ENCODE measurements at places on chromosomes 4 and X.
A peak's percentile ranks its signal among the peaks of the same experiment; 100 is the strongest.

GRCh38 chr4:26218677-26219605 lies 101.9 kb upstream of the RBPJ start:
- DNase-seq = no peak

- DNase-seq = no peak
These were observed 8.0 kb downstream of the SLC7A3 start for GRCh38 chrX:70922774-70923473.

DNA sequence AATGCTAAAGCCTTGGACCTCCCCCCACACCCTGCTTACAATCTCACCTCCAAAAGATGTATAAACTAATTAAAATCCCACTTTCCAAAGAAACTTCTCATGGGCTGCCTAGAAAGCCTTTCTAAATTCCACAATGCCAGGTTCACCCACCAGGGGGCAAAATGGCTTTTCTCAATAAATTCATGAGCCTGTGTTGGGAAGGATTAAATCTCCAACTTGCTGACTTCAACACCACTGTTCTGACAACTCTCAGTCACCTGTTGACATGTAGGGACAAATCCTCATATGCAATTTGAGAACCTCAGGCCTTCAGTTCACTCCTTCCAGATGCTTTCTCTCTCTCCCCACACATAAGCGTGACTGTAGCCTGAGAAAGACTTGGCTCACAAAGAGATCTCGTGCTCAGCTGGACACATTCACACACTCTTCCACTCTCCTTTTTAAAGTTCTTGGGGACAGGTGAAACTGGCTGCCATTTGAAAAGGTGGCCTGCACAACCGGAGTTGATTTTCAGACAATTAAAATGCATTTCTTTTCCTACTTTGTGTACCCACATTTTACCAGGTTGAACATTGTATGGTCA lies 88.6 kb upstream of the PRPS2 start:
- no peak for DNase-seq

- DNase-seq = no peak
These were observed 6.3 kb downstream of the HAUS7 start for GRCh38 chrX:153464116-153464515.

DNA sequence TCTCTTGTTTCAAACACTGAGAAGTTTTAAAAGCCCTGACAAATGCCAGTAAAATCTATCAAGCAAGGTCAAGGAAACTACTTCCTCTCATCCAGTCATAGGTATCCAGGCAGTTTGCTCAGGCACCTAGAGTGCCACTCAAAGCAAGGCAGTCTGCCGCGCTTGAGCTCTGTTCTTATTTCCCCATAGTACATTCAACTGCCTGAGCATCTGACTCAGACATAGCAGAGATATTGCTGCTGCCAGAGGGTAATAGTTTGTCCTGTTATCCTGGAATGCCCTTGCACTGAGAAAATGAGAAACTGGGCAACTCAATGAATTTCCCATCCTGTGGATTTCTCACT lies 16.1 kb upstream of the ATP8A1 start:
- peak; percentile 58 for DNase-seq

DNA sequence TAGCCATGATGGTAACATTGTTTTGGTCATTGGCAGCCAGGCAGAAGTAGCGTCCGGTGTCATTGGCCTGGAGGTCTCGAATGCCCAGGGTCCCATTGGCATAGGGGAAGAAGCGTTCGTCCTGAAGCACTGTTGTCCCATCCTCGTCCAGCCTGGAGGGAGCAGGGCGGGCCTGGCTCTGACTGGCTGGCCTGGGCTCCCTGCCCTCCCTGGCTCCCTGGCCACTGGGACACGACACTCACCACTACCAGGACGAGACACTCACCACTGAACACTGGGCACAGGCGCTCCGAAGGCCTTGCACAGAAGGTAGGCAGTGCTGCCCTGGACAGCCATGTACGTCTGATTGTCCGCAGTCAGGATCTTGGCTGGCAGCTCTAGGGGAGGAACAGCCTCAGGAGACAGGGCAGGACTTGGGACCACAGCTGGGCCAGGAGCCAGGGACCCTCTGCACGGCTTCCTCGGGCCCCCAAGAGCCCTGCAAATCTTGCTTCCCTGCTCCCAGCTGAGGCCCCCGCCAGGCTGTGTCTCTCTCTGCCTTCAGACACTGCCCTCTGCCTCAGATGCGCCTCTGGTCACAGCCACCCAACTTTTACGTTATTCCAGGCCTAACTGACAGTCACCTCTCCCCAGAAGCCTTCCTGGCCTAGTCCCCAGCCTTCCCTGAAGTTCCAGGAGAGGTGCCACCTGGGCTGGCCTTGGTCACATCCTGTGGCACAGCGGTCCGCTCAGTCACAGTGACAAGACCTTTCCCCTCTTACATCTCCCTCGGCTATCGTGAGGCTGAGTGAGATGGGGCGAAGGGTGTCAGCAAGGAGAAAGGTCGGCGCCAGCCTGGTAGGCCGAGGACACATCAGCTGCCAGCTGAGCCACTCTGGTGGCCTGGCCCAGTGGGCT lies 17.1 kb downstream of the L1CAM start:
- DNase-seq = no peak

- DNase-seq = no peak
These were observed 55.5 kb downstream of the LUZP4 start for GRCh38 chrX:115344885-115345614.

GRCh38 chrX:119672426-119672825 lies 20.5 kb downstream of the SEPTIN6 start:
- no peak for DNase-seq

DNA sequence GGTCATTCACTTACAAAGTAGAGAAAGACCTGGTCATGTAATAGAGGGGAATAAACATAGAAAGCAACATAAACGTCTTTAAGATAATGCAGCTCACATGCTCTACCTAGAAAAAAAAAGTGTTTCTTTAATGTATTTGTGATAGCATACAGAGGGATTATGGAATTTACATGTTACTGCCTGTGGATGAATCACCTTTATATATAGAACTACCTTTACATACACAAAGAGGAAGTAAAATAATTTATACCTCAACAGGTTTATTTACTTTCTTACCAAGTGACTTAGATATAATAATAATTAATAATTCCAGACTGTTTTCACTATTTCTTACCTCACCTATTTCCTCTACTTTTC lies 81.5 kb downstream of the PPP3CA start:
- DNase-seq = no peak

- DNase-seq = no peak
These were observed 197.6 kb downstream of the CPXCR1 start for GRCh38 chrX:88944661-88945060.

DNA sequence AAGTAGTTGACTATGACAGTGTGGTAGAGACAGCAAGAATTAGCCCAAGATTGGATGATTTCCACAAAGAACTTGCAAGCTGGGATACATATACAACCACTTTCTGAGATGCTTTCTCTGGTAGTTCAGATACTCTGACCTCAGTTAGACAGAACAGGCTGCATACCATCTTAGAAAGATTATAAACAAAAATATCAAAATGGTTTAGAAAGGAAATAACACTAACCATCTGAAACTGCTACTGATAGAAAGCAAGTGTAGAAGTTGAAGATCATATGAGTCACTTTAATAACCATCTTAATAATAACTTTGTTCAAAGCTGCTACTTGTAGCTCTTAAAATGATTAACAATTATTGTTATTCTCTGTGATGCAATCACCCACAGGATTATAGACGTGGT lies 255.4 kb upstream of the TTC29 start:
- no peak for DNase-seq

DNA sequence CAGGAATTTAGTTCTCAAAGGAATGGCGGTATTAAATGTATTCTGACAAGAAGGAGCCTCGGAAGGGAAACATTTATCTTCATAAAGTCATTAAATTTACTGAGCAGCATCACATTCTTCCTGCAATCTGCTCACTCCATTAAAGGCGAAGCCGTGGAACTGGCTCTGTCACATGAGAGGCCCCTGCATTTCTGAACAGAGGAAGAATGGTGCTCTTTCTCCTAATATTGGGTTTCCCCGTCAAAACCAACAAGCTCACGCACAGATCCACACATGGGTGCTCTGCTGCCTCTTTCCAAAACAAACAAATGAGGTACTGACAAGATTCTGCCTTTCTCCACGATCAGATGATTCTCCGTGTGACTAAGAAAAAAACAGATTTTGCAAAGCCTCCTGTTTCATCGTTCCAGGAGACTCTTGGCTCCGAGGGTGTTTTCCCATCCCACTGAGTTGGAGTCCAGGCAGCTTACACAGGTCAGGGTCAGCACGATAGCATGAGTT lies 191.2 kb downstream of the IDS start:
- DNase-seq = no peak

- no peak for DNase-seq
These were observed 114.5 kb upstream of the FAM9C start for GRCh38 chrX:13158911-13159310.

GRCh38 chr4:130233377-130234047 lies 1137.6 kb downstream of the C4orf33 start:
- no peak for DNase-seq

DNA sequence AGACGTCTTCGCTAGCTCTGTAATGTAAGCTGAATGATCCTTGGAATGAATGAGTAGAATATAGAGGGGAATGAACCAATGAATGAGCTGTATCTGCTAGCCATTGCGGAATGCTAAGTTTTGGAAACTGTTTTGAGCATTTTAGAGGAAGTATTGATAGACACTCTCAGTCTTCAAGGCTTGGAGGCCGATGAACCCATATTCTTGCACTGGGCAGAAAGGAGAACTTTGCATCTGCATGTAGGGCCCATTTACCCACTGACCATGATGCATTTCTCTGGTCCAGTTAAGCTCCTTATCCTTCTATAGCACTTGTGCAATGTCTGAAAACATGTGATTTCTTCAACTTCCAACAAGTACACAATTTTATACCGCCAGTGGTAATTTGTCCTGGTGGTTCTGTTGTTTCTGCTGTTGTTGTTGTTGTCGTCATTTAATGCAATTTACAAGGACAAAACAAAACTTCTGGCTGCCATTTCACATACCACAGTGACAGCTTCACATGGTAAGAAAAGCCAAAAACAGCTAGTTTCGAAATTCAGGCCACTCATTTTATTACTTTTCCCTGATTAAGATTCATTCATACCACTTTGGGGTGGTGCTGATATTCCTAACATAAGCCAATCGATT lies 85.0 kb upstream of the MTM1 start:
- DNase-seq = no peak

- no peak for DNase-seq
These were observed 3.3 kb upstream of the MYOZ2 start for GRCh38 chr4:119132306-119132705.

- no peak for DNase-seq
These were observed 49.4 kb downstream of the ARHGEF6 start for GRCh38 chrX:136731207-136731782.

- no peak for DNase-seq
These were observed 85.9 kb downstream of the RNF150 start for GRCh38 chr4:141047228-141047884.

DNA sequence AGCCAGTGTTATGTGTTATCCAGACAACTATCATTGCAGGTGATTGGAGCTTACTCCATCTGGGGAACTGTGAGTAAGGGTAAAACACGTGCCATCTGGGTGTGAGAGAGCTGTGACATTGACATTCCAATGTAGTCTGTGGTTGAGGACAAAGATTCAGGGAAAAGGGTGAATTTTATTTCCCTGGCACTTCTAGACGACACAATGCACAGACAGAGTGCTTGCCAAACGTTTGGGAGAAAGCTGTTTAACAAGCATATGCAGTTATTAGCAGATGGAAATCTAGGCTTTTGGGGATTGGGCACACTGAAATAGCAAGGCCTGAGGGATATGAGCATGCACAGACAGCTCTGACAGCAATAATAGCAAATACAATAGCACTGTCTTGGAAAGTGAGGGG lies 21.3 kb upstream of the CTSO start:
- no peak for DNase-seq
